ENCODE measurements at places on chromosomes 7 and 10.

GRCh38 chr10:10872035-10872673, 145.5 kb upstream of the CELF2 start:
- no peak for DNase-seq

DNA sequence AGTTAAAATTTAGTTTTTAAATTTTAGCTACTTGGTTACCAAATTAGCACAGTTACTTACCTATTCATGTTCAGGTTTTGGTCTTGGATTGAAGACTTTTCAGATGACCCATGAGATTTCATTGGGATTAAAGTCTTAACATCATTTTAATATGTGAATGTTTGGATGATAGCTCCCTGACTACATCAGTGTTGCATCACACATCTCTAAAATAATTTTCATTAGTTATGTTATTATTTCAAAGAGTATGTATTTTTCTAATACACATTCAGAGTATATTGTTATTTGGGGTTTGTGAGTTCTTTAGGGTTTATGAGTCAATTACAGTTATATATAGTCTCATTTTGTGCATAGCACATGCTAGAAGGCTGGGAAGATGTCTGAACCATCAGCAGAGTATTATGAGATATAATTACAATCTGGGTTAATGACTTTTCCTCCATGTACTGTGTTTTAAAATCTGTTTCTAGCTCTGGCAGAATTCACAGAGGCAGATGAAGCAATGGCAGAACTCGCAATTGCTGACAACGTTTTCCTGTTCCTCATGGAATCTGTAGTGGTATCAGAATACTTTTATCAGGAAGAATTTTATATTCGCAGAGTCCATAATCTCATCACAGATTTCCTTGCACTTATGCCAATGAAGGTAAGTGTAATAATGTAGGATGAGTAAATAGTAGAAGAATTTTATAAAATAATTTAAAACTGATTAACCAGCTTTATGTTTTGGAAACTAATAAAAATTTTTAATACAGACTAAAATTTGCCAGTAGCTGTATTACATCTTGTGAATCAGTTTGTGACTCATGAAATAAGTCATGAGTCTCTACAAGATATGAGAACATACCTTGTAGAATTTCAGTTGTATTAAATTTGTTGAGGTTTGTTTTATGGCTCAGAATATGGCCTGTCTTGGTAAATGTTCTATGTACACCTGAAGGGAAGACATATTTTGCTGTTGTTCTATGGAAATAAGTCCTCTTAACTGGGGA, 26.9 kb downstream of the NUP205 start:
- DNase-seq, result no peak

- DNase-seq, result no peak
These were observed 334.1 kb upstream of the KLF6 start for GRCh38 chr10:4119107-4119506.

- DNase-seq, result no peak
These were observed 11.9 kb downstream of the RGR start for GRCh38 chr10:84256510-84257342.

- no peak for DNase-seq
These were observed 715.9 kb upstream of the LRRN3 start for GRCh38 chr7:110375068-110375467.

- no peak for DNase-seq
These were observed 24.5 kb upstream of the CUBN start for GRCh38 chr10:17154116-17154515.

DNA sequence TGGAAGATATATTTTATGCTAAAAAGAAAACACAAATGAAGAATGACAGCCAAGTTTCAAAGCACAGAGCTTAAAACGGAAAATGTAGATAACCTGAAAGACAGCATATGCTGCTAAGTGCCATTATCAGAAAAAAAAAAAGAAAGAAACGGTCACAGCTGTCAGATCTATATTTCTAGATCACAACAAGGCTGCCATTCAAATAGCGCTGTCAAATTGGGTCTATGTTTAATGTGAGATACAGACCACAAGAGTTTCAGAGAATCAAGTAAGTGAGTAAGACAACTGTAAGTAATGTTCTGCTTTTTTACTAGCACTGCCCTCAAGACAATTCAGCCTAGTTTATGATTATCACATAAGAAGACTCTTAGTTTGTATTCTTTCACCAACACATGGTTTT, 66.1 kb upstream of the RNF148 start:
- no peak for DNase-seq

- no peak for DNase-seq
These were observed 295.2 kb downstream of the CAMK1D start for GRCh38 chr10:12644380-12645144.

GRCh38 chr10:128729910-128730420, 603.7 kb upstream of the MKI67 start:
- no peak for DNase-seq

DNA sequence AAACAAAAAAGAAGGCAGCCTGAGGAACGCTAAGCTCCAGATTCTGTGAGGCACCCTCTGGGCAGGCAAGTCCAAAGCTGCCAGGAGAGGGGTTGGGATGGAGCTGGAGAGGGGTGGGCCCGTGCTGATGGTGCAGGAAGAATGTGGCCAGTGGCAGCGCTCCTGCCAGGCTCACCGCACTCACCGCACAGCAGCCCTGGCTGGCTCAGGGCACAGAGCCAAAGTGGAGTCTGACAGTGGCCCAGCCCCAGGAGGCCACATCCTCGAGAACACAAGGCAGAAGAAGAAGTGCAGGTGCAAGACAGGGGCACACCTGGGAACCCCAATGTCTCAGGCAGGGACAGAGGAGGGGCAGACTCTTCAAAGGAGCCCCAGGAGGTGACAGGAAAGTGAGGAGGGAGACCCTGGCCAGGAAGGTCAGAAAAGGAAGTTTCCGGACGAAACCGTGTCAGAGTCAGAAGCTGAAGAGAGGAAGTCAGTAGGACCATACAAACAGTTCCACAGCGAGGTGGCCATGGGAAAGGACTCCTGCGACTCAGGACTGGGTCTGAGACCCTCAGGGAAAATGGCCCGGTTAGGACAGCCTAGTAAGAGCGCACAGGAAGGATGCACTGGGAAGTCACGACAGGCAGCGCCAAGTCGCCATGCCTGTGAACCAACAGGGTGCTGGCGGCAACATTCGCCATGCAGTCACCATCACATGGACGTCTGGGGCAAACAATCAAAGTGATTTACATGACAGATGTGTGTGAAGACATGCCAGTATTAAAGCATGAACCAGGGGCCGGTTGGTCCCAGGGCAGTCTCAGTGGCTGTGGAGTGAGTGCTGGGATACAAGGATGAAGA, 54.4 kb downstream of the COBL start:
- no peak for DNase-seq

GRCh38 chr10:114648368-114648767, 9.7 kb downstream of the ABLIM1 start:
- no peak for DNase-seq

GRCh38 chr10:58023341-58024073, 244.2 kb downstream of the IPMK start:
- DNase-seq, result no peak

- DNase-seq, result no peak
These were observed 40.4 kb downstream of the WIPI2 start for GRCh38 chr7:5230265-5231067.
